ENCODE measurements at places on chromosomes 4 and X. TPM values are rescaled to one million over a fixed set of nuclear protein-coding genes. Genes with fewer than 3 reads are reported as not detected.

- DNase-seq: peak; percentile 13
- peaks cover 34% of the 10 kb centered on the region for H3K27me3 ChIP-seq
- no peak overlapping the region for H3K4me3 ChIP-seq
- no peaks in the 10 kb centered on the region for H3K36me3 ChIP-seq
- no peak overlapping the region for H3K27ac ChIP-seq
Observed at GRCh38 chr4:185004562-185005218, 13.6 kb upstream of the HELT start.

DNA sequence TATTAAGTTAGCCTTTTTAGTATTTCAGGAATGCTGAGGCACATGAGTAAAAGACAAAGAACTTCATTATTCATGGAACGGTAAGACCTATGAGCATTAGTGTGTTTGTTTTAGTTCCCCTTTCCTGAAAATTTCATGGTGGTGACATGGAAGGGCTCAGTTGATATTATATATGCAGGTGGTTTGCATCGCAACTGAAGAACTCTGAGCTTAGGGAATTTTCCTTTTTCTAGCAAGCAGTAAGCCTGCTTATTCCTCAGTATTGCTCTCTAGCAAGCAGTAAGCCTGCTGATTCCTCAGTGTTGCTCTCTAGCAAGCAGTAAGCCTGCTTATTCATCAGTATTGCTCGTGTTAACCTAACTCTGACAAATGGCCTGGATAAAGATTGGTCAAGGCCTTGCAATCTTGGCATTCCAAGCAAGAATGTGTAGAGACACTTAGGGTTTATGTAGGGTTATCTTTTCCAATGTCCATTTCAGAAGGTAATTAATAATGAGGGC is 37.7 kb upstream of the MAGEB18 start:
- no peaks in the 10 kb centered on the region for H3K4me1 ChIP-seq
- H3K27ac ChIP-seq: no peak overlapping the region
- H3K27me3 ChIP-seq: no peaks in the 10 kb centered on the region
- DNase-seq: no peak
- H3K36me3 ChIP-seq: no peaks in the 10 kb centered on the region

GRCh38 chrX:74445099-74445498 is 23.8 kb downstream of the SLC16A2 start:
- no peaks in the 10 kb centered on the region for H3K27me3 ChIP-seq
- H3K4me3 ChIP-seq: no peak overlapping the region
- no peak overlapping the region for H3K27ac ChIP-seq
- H3K4me1 ChIP-seq: peaks cover 8% of the 10 kb centered on the region

DNA sequence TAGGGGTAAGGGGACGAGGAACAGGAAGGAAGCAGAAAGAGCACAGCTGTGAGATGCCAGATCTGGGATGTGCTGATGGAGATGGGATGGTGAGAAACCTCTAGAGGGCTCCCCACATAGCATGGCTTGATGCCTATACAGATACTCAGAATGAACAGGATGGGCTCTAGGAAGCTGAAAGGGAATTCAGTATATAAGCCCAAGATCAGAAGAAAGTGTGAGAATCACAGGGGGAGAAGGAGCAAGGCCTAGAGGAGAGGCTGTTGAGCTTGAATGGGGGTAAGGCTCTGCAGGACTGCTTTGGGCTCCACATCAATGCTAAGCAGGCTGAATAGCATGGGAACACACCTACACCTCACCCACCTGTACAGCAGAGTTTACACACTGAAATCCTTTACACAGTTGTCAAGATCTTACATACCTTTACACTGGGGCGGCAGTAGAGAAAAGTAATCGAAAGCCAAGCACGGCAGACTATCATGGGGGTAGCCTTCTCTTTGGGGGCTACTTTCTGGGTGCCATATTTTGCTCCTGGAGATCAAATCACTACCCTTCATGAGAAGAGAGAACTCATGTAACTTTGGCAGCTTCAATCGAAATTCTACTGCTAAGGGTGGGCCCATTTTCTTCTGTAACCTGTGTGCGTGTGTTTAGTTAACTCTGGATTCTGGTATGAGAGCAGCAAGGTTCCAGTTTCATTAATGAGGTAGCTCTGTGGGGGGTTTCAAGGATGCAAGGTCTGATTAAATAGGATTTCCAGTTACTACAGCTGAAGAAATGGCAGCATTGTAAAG is 30.6 kb downstream of the HOPX start:
- no peaks in the 10 kb centered on the region for H3K36me3 ChIP-seq
- DNase-seq: no peak
- H3K27ac ChIP-seq: no peak overlapping the region
- H3K27me3 ChIP-seq: peaks cover 21% of the 10 kb centered on the region
- H3K4me3 ChIP-seq: no peak overlapping the region

GRCh38 chrX:41491267-41492004 is 44.3 kb downstream of the NYX start:
- no peak overlapping the region for H3K27ac ChIP-seq
- no peak for DNase-seq
- no peak overlapping the region for H3K4me3 ChIP-seq
- H3K36me3 ChIP-seq: no peaks in the 10 kb centered on the region
- no peaks in the 10 kb centered on the region for H3K4me1 ChIP-seq

Gene CFAP97
- 12.8 TPM for total RNA-seq

Gene PLP1
- 9.6 TPM for total RNA-seq
